ENCODE measurements at places on chromosomes 1 and 21.

DNA sequence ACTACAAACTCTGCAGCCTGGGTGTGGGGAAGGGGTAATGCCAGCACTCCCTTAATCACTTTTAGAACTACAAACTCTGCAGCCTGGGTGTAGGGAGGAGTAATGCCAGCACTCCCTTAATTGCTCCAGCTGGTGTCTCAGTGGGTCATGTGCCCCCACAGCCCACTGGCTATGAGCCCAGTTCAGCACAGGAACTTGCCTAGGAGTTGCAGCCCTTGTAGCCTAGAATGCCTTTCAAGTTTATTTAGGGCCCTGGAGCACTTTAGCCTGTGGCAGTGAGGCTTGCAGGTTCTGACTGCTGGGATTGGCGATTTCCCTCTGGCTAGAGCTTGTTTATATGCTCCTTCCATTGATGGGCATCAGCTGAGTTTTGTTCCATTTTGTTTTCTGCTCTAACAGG lies 17.1 kb downstream of the VN1R5 start:
- no peak for DNase-seq

- DNase-seq: no peak
Observed at GRCh38 chr1:5389101-5389885, 602.9 kb downstream of the NPHP4 start.

DNA sequence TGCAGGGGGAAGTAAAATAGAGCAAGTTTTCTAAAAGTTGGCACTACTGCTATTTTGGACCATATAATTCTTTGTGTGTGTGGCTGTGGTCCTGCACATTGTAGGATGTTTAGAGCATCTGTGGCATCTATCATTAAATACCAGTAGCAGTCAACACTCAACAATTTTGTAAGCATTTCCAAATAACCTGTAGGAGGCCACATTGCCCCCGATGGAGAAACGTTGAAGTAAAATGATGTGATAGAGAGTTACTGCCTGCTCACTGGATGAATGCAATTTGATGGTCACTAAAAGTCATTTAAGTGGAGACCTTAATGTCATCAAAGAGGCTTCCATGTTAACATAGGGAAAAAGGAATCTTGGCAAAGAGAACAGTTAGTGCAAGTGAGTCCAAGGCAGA lies 560.8 kb downstream of the NEGR1 start:
- DNase-seq: no peak

DNA sequence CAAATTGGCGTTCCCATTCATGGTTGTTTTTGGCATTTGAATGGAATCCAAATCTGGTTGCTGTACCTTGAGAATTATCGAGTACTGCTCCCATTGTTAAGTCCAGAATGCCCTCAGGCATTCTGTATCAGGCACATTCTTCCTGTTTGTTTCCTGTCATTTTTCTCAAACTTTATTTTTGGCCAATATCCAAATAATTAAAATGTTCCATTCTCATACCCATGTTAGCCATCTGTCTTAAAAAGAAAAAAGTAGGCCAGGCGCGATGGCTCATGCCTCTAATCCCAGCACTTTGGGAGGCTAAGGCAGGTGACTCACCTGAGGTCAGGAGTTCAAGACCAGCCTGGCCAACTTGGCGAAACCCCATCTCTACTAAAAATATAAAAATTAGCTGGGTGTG lies 29.3 kb upstream of the SHISA4 start:
- no peak for DNase-seq

DNA sequence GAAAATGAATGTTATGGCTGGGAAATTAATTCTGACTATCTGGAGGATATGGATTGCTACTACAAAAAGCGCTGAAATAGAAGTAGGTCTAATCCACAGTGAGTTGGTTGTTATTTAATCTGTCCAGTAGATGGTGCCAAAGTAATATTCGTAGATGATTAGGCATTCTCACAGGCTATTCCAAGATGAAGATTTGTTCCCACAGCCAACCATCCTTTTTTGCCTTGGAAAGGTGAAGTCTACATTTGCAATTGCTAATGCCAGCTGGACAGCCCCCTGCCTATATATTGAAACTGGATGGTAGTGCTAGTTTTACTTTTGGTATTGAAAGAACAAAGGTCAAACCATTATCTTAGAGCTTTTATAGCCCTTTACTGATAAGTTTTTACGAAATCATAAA lies 43.8 kb downstream of the RBM11 start:
- DNase-seq: no peak

- no peak for DNase-seq
Observed at GRCh38 chr1:53627666-53628065, 111.3 kb downstream of the GLIS1 start.

DNA sequence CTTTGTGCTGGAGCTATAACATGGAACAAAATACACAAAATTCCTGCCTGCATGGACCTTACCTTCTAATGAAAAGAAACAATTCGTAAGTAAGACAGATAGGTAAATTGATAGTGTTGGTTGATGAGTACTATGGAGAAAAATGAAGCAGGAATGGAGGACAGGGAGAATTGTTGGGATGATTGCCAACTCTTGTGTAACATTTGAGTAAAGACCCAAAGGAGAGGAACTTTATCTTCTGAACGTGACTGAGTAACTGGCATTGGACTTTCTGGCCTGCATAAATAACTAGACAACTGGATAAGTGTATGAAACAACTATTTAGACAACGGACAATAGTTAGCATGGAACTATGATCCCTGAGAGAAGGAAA lies 6.8 kb upstream of the EFCAB14 start:
- no peak for DNase-seq

GRCh38 chr1:246178717-246179311 lies 328.3 kb downstream of the SMYD3 start:
- DNase-seq: no peak

GRCh38 chr21:45411810-45412206 lies 6.8 kb downstream of the COL18A1 start:
- DNase-seq: no peak

GRCh38 chr1:19037659-19038058 lies 81.2 kb upstream of the IFFO2 start:
- peak; percentile 2 for DNase-seq

DNA sequence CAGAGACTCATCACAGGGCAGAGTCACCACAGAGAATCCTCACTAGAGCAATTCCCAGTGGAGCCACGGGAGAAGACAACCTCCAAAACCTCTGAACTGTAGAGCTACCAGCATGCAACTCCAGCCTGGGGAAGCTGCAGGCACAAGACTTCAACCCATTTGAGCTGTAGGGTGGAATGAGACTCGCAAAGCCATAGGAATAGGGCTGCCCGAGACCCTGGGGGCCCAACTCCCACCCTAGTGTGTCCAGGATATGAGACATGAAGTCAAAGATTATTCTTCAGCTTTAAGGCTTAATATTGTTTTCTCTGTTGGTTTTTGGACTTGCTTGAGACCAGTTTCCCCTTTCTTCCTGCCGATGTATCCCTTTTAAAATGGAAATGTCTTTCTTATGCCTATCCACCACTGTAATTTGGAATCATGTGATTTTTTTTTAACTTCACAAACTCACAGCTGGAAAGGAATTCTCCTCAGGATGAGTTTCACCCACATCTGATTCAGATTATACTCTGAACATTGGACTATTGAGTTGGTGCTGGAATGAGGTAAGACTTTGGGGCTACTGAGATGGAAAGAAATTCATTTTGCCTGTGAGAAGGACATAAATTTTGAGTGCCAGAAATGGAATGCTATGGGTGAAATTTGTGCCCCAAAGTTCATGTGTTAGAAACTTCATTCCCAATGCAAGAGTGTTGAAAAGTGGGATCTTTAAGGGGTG lies 59.6 kb upstream of the ST6GALNAC5 start:
- no peak for DNase-seq

All from WTC11 (cell line).